ENCODE measurements at places on chromosomes 2 and 18.
A peak's percentile ranks its signal among the peaks of the same experiment; 100 is the strongest.

DNA sequence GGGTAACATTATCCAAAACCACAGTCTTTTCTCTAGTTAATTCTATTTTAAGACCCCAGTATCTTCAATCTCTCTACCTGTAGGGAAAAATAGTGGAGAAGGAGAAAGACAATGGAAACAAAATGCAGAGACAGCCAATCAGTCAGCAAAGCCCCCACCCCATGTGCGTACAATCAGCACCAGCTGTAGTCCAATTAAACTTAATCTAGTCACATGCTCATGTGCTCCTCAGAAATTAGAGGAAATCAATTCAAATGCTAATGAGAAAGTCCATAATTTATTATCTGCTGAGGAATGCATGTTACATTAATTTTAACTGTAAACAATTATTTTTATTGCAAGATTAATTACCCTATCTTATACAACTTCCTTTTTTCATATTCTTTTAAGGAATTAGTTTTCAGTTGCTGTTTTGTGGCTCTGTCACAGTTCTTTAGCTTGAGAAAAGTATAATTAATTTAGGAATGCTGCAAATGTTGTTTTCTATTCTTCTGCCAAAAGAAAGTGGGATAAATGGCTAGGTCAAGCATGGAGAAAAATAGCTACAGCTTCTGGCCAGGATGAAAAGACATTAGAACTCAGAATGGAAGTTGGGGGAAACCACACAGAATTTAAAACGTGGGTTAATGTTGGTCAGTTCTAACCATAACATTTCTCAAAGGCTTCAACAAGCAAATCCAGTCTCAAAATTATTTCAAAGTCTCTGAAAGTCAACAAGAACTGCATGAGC, 232.4 kb upstream of the HNRNPA3 start:
- DNase-seq, result no peak

DNA sequence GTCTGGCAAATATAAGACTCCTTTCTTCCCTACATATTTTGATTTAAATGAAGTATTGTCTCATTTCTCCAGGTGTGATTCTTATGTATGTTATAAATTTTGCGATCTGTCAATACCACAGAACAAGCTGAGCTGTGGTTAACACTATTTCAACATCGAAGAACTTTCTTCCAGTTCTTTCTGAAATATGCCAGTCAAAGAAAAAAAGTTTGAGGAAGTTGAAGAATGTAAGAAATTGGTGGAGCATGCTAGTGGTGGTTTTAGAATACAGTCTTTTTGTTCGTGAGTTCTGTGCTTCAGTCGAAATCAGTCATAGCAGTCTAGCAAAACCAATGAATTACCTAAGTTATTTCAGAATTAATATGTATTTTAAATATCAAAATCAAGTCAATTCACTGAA, 8.6 kb upstream of the COBLL1 start:
- DNase-seq, result no peak

DNA sequence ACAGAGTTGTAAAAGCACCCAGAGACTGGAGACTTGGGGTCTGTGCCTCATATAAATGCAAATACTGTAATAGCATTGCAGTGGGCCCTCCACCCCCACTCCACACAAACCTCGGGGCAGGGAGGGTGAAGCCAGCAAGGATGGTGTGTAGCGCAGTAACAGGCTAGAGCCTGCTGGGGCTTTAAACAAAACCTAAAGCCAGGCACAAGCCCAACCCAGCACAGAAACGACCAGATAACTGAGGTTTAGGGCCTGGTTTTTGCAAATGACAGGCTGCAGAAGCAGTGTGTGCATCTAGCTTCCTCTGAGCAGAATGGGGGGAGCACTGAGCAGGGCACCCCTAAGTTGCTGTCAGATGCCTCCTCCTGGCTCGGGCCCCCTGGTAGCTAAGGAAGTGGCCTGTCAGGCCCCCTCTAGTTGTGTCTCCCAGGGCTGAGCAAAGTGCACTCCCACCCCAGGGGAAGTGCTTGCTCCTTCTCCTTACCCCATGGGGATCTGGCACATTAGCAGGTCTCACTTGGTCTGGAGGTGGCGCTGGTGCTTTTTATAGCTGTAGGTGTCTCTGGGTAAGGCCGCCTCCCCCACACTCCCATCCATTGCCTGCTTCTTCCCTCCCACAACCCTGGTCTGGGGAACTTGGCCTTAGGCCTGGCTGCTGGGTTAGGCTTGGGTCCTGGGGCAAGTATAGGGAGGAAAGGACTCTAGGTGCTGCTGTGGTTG, 135.1 kb downstream of the CELF4 start:
- DNase-seq, result no peak

GRCh38 chr18:23171581-23172156, 36.4 kb downstream of the CABLES1 start:
- DNase-seq, result no peak

- DNase-seq, result no peak
Measured at GRCh38 chr2:11867926-11868325, 121.5 kb downstream of the LPIN1 start.

- no peak for DNase-seq
Measured at GRCh38 chr18:3675446-3675845, 225.5 kb downstream of the TGIF1 start.

- DNase-seq, result no peak
Measured at GRCh38 chr2:157572725-157573124, 55.9 kb downstream of the ACVR1C start.

GRCh38 chr2:125710561-125710960, 945.4 kb upstream of the GYPC start:
- DNase-seq, result no peak

DNA sequence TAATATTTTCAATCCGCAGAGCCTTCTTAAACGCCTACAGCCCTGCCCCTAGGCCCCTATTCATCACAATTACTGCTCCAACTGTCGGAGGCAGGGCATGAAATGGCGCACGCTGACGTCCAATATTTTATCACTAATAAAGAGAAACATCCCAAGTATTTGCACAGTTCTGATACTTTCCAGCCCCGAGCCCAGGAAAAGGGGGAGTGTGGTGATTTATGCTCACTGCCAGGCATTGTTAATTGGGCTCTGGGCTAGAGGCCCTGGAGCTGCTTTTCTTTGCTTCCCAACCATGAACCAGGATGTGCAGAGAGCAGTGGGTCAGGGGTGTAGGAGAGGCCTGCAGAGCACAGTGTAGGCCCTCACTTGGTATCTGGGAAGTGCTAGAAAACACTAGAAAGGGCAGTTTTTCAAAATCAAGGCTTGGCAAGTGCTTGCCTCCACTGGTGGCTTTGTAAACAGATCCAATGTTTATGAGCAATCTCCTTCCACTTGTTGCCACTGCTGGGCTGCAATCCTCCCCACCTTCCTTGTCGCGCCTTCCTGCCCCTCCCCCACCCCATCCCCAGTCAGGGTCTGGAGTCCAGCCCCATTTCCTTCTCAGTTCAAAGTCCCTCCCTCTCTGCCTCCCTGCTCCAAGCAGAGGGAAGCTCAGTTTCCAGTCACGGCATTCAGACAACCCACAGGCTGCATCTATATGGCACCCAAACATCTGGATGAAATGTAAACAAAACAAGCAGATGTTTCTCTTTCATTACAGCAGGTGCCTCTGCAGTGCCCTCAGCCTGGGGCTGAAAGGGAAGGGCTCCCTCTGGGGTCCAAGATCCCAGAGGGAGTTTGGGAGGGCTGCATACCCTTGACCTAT, 83.9 kb upstream of the PKDCC start:
- DNase-seq, result peak; percentile 67

DNA sequence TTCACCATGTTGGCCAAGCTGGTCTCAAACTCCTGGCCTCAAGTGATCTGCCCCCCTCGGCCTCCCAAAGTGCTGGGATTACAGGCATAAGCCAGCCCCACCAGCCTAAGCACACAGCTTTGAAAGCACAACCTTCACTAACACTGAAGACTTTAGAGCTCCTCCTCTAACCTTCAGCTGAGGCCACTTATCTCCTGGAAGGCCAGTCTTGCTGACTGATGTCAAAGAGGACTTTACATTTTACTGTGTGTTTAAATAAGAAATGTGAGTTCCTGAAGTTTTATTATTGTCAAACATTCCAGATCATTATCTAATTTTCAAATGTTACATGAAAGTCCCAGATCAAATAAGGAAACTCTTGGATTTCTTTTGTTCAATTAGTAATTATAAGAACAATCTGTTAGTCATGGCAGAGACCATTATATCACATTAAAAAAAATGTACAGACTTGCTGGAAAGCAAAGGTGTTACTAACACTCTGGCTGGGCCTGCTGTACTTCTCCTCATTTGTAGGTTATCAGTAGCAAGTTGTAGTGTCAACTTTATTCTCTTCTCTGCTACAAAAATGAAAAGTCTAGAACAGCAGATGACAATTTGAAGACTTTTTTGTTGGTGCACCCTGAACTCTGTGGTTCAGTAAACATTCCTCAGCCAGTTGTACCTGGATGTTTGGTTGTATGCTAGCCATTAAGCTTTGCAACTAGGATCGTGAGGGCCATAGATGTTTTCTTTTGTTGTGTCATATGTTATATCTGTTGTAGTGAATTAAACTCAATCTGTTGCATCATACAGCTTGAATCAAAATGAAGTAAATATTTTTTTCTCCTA, 80.0 kb downstream of the AOX1 start:
- DNase-seq, result no peak

DNA sequence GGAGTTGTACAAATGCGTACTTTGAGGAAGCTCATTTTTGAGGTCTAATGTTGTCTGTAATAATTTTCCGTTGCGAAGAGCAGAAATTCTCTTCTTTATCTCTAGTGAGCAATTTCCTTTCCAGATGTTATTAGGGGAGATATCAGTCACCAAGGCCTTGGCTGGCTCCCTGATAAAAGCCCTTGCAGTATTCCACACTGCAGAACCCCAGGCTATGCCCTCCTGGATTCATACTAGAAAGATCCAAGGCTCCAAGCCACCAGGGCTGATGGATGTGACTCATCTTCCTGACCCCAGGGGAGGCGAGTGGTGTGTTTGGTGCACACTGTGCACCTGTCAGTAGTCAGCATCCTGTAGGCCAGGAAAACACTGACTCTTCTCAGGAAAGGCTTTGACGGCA, 34.7 kb downstream of the INO80C start:
- no peak for DNase-seq

GRCh38 chr2:121748202-121748601, 7.2 kb upstream of the TSN start:
- no peak for DNase-seq

- DNase-seq, result no peak
Measured at GRCh38 chr2:25419678-25420242, 78.0 kb upstream of the DNMT3A start.

DNA sequence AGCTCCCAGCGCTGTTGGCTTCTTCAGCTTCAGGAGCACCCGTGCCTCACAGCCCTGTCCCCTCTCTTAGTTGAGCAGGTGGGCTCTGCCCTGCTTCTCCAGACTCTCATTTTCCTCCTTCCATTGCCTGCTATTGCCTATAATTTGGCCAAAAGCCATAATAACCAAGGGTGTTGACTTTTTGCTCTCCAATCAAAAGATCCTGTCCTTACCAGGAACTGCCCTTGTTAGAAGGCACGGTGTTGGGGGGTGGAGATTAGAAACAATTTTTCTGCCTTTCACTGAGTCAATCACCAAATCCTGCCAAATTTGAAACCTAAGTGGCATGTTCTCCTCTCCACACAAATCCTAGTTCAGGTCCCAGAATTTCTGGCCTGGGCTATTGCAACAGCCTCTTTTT, 16.7 kb upstream of the PDIA6 start:
- no peak for DNase-seq

- DNase-seq, result no peak
Measured at GRCh38 chr2:106623456-106623855, 136.3 kb downstream of the CD8B2 start.

- no peak for DNase-seq
Measured at GRCh38 chr18:21064347-21064746, 47.3 kb downstream of the ROCK1 start.

DNA sequence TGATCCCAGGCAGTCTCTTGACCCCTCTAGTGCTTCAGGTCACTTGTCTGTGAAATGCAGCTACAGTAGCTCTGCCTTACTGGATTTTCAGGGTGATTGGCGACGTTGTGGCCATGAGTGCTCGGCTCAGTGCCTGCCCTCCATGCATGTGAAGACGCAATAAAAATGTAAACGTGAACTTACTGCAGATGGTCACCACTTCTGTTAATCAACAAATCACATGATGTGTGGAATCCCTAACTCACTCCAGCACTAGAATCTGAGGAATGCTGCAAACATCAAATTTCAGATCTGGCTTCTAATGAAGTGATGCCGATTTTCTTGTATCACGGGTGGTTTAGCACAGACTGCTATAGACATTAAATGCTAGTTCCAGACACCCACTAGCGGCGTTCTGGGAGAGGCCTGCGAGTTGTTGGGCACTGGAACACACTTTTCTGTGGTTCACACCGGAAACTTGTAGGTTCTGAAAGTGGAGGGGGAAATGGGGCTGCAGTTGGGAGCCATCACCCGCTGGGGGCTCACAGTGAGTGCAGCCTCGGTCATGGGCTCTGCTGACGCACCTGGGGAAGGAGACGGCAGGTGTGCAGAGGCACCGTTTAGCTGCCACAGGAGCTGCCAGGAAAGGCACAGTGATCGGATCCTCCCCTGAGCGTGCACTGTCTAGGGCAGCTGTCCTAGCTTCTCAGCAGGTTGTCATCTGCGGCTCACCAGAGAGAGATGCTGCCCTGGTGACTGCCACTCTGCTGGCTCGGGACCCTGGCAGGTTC, 6.5 kb downstream of the CNDP1 start:
- DNase-seq, result no peak

GRCh38 chr2:23425338-23425871, 40.4 kb downstream of the KLHL29 start:
- DNase-seq, result peak; percentile 56

DNA sequence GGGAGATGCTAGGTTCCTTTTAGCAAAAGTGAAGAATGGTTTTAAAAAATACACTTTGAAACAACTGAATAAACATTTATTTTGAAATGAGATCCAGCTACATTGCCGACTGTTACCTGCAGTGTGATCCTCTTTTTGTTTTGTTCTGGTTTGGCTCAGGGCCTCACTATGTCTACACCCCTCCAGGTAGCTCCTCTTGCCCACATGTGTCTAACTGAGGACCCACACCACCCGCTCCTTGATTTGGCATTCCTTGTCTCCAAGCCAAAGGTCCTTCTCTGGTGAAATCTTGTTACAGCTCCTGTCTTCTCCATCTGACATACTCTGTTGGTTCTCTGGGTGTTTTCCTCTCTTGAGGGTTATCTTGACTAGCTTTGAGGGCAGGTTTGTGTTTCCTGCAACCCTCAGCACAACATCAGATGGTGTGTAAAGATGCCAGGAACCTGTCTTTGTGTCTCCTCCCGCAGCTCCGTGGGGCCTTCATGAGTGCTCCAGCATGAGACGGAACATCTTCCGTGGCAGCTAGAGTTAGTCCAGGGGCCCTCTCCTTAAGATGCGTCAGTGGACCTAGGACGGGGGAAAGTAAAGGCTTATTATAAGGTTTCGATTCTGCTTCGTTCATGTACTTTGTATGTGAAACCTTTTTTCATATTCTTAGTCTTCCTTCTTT, 32.1 kb downstream of the MAP4K4 start:
- DNase-seq, result no peak

- peak; percentile 81 for DNase-seq
Measured at GRCh38 chr2:3911882-3912455, 208.6 kb downstream of the DCDC2C start.

- DNase-seq, result no peak
Measured at GRCh38 chr2:200158647-200159356, 147.7 kb upstream of the SPATS2L start.

- DNase-seq, result no peak
Measured at GRCh38 chr2:222776792-222777191, 84.0 kb upstream of the ACSL3 start.

GRCh38 chr2:74206180-74206688, 7.8 kb downstream of the MTHFD2 start:
- no peak for DNase-seq

GRCh38 chr2:96584017-96584416, 47.5 kb downstream of the ARID5A start:
- no peak for DNase-seq

GRCh38 chr2:136010126-136010525, 24.7 kb upstream of the DARS1 start:
- no peak for DNase-seq
